T-helper 17 cell (primary cell): ENCODE measurements at places on chromosomes 1 and 21.
A peak's percentile ranks its signal among the peaks of the same experiment; 100 is the strongest.

DNA sequence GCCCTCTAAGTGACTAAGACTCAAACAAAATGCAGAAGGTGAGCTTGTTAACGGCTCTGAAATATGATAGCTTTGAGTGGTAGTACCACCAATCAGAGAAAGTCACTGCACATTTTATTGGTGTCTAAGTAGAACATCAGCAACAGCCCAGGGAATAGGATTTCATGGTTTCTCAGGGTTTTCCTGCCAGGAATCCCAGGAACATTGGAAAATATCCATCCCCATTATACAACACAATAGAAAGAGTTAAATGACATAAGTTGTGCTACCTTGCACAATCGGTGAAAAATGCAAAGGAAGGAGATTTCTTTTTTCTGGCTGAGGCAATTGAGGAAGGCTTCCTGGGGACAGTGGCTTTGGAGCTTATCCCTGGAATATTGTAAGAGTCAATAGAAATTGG lies 283.1 kb downstream of the HLX start:
- no peak for DNase-seq

- peak; percentile 75 for DNase-seq
These were observed 19.7 kb downstream of the RCC2 start for GRCh38 chr1:17419626-17420328.

DNA sequence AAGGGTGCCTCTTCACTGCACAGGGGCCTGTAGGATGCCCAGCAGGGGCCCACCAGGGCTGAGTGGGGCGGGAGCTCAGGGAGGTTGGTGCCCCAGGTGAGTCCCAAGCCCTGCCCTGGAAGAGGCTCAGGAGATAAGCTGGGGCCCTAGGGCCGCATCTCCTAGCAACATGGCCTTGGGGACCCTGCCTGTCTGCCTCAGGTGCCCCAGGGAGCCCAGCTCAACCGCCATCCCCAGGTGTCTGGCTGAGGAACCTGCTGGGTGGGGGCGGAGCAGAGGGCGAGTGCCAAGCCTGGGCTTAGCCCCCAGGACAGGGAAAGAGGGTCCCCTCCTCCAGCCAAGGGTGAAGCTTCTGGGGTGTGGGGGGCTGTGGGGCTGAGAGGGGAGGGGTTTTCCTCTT lies 54.8 kb downstream of the FOXO6 start:
- no peak for DNase-seq

- no peak for DNase-seq
These were observed 55.3 kb upstream of the AK4 start for GRCh38 chr1:65092691-65093090.

GRCh38 chr1:67684526-67685066 lies 405 bp upstream of the GADD45A start:
- DNase-seq = no peak

GRCh38 chr1:220877377-220878095 lies 1.7 kb upstream of the HLX start:
- no peak for DNase-seq

DNA sequence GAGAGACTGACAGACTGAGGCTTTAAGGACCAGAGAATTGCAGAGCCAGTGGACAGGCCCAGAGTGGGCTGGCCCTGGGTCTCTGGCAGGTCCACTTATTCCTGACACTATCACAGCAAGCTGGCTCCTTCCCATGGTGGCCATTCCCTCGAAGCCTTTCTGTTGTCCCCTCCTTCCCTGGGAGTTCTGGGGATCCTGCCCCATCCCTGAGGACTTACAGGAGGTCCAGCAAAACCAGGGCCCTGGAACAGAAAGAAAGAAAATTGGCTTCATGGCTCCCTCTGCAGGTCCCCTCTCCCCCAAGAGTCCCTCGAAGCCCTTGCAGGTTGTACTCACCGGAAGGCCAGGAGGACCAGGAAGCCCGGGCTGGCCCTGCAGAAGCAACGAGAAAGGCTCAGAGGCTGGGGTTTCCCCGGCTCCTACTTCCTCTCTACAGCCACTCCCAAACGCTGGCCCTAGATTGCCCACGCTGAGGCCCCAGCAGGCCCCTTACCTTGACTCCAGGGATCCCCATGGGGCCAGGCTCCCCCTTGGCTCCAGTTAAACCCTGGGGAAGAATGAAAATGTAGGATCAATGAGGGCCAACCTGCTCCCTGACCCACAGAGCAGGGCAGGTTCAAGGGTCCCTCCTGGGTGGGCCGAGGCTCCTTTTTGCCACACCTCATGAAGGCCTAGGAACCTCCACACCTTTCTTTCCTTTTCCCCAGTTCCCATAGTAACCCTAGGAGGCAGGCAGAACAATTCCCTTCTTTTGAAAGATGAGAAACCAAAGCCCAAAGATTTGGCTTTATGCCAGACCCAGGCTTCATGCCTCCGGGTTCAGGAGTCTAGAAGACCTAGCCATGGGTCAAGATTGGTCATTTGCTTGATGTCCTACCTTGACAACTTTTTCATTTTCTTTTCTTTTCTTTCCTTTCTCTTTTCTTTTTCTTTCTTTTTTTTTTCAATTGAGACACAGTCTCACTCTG lies 4.6 kb downstream of the COL9A2 start:
- no peak for DNase-seq

- DNase-seq = peak; percentile 22
These were observed 45.6 kb downstream of the SRRM1 start for GRCh38 chr1:24688621-24689195.

- no peak for DNase-seq
These were observed 403 bp downstream of the MXRA8 start for GRCh38 chr1:1357871-1358432.

DNA sequence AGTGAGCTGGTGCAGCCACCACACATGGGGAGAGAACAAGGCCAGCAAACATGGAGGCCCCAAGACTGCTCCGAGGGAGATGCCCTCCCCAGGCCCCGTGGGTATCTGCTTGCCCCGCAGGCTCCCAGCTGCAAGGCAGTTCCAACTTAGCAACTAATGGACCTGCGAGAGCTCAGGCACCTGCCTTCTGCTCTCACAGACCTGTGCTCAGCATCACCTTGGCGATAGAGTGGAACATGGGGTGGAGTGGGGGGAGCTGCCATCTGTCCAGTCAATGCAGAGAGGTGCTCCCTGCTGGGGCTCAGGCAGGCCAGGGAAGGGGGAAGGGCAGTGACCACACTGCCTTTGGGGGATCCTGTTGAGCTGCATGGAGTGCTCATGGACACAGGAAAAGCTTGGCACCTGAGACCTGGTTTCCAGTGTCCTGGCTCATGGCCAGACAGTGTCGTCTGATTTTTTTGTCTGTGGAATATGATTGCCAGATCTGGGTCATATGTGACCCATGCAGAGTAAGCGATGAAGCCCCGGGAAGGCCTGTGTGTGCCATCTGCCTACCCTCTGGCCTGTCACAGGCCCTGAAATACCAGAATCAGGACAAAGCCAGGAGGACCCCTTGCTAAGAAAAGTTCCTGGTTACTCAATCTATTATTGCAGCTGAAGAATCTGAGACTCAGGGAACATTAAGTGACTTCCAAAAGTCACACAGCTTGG lies 39.9 kb upstream of the TENT5C start:
- no peak for DNase-seq

- no peak for DNase-seq
These were observed 4.4 kb upstream of the IGSF3 start for GRCh38 chr1:116671912-116672311.

- DNase-seq = no peak
These were observed 122.5 kb downstream of the NR5A2 start for GRCh38 chr1:200150006-200150405.

DNA sequence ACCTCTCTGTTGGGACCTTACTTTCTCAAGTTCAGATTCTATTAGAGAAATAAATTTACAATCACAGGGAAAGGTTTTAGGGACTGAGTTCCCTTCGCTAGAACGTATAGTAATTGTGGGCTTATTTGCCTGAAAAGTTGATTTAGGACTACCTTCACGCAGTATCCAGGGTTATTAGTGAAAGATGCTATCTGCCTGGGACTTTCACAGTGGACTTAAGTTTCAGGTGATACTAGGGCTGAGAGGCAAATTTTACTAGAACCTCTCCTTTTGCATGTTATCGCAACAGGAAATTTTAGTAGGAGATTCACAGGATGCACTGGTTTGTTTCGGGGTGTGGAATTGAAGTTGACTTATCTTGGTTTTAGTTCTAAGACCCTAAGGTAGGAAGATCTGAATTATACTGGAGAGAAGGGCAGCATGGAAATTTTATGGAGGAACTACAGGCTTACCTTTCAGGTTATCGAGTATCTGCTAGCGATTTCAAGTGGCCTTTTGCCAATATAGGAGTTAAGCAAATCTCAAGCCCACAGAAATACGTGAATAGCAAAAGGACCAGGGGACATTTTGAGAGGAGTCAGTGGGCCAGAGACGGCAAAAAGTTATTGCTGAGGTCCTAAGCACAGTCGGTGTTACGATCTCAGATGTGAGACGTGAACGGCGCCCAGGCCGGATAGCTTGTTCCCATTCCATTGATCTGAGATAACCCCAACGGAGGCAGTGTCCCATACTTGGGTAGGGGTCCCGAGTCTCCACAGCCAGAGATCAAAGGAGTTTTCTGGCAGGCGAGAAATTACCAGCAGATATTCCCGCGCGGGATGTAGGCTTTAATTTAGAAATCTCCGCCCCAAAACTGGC lies 723 bp upstream of the GNAI3 start:
- no peak for DNase-seq

DNA sequence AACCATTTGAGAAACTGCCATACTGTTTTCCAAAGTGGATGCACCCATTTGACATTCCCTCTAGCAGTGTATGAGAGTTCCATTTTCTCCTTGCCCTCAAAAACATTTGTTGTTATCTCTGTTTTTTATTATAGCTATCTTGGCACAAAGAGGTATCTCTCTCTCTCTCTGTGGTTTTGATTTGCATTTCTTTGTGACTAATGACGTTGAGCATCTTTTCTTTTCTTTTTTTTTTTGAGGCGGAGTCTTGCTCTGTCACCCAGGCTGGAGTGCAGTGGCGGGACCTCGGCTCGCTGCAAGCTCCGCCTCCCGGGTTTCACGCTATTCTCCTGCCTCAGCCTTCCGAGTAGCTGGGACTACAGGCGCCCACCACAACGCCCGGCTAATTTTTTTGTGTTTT lies 17.4 kb upstream of the ZMYM6 start:
- DNase-seq = no peak

DNA sequence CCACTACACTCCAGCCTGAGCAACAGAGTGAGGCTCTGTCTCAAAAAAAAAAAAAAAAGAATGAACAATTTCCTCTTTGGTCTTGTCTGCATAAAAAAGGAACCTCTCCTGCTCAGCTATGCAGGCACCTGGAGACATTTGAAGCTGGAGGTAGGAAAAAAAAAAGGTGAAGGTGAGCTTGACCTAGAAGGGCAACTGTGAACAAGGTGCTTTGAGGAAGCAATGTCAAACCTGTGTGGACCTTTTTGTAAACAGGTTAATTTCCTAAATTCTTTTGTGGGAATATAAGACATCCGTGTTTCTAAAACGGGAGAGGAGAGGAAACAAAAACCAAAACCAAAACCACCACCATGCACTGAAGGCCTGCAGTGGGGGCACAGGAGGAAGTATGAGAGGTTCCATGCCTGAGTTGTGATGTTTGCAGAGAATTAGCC lies 77.5 kb downstream of the SLC45A1 start:
- DNase-seq = no peak

- DNase-seq = no peak
These were observed at the start of gene CASQ2 for GRCh38 chr1:115768549-115768948. CASQ2 (minus strand) TSS chr1:115768714; CDS start chr1:115768541, 173 bp downstream.

DNA sequence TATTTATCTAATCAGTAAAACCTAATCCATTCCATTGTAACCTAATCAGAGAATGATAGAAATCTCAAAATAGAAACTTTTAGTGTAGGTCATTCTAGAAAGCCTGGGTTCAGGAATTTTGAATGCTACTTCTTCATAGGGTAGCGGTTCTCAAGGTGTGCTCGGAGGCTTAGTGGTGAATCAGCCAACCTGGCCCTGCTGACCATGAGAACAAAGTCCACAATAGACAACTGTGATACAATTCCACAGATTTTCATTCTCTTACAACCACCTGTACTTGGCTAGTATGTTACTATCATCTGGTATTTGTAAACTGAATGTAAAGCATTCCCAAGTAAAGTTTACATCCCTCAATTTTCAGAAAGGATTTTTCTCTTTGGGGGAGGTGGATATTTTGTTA lies 7.5 kb upstream of the PUM1 start:
- no peak for DNase-seq

DNA sequence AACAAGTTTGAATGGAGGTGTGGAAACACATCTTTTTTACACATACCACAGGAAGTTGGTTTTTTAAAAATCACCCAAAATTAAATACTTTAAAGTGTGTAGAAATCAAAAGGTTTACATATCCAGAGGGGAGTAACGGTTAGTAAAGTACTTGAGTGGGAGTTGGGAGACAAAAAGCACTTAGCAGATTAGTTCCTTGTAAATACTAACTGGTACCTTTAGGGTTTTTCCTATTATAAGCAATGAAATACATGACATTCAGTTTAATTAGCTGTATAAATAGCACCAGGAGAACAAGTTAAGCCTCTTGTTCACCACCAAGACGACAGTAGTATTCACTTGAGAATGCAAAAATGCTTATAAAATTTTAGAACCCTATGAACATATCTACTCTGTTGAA lies 23.7 kb upstream of the RAVER2 start:
- DNase-seq = no peak

- DNase-seq = no peak
These were observed 25.9 kb downstream of the C2CD2 start for GRCh38 chr21:41927727-41928409.

- DNase-seq = no peak
These were observed 19.1 kb downstream of the KCNQ4 start for GRCh38 chr1:40802742-40803113.

DNA sequence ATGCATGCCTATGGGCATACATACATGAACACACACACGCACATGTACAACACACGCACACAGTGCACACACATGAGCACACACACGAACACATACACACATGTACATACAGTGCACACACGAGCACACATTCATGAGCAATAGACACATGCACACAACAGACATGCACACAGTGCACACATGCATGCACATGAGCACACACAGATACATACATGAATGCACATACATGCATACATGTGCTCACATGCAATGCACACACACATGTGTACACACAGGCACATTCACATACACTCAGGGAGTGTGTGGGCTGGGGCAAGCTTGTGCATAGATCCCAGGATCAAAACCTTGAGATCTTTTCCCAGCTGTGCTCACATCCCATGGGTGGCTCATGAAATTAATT lies 18.9 kb downstream of the CRYAA start:
- DNase-seq = no peak
